Stimulated activated CD8-positive, alpha-beta memory T cell treated with anti-CD3 and anti-CD28 coated beads, Interleukin-15, amount 100 ng/mL, for 48 hours (primary cell): ENCODE measurements at places on chromosomes 1 and 21.

DNA sequence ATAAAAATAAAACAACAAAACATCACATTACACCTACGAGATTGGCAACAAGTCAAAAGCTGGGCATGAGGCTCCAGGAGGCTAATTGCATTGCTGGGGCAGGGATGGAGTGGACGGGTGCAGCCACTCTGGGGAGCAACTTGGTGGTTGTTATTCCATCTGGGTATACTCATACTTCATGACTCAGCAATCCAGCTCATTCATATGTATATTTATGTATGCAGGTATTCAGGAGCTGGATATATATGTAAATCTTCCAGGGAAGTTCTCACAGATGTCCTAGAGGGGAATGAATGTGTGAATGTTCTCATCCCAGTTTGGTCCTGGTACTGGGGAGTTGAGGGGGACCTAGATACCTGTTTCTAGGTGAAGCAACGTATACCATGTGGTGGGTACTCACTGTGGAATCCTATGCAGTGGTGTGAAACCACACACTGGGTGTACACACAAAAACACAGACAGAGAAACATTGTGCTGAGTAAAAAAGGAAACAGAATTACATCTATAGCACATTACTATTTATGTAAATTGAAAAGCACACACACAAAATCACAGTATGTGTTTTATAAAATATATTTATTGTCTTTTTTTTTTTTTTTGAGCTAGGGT lies 79.7 kb upstream of the RAB4A start:
- no peak for DNase-seq

DNA sequence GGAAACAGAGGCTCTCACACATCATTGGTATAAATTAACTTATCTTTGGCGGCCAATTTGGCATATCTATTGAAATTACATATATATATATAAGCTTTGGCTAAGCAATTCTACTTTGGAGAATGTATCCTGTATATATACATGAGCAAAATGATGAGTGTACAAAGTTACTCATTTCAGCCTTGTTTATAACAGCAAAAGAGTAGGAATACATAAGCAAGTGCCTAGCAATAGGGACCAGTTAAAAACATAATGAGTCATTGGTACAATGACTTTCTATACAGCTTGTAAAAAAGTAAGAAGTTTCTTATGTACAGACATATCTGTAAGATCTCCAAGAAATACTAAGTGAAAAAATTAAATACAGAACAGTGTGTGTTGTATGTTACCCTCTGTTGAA lies 190.8 kb downstream of the LTN1 start:
- no peak for DNase-seq

DNA sequence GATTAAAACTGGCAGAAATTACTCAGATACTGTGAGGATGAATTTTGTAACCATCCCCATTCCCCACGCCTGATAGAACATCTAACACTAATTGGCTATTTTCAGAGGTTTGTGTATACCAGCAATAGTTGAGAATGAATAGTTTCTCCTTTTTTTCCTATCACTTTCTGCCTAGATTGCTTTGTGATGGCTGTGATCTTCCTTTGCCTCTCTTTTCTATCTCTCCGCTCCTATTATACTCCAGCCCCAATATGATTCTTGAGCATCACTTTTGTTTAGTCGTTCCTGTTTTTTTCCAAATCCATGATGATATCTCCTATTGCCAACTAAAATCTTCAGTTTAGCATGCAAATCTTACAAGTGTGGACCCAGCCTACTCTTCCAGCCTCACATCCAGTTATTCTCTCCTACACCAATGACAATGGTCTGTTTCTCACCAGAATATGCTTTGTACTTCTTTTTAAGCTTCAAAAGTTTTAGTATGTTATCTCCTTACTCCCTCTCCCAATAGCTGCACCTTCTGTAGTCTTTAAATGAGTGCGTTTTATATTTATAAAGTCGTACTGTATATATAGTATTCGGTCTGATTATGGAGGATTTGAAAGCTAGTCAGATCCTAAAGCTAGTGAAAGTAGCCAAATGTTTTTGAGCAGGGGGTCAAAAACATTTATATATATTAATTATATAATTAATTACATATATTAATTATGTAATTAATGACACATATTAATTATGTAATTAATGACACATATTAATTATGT lies 25.2 kb downstream of the MAGI3 start:
- DNase-seq = no peak

DNA sequence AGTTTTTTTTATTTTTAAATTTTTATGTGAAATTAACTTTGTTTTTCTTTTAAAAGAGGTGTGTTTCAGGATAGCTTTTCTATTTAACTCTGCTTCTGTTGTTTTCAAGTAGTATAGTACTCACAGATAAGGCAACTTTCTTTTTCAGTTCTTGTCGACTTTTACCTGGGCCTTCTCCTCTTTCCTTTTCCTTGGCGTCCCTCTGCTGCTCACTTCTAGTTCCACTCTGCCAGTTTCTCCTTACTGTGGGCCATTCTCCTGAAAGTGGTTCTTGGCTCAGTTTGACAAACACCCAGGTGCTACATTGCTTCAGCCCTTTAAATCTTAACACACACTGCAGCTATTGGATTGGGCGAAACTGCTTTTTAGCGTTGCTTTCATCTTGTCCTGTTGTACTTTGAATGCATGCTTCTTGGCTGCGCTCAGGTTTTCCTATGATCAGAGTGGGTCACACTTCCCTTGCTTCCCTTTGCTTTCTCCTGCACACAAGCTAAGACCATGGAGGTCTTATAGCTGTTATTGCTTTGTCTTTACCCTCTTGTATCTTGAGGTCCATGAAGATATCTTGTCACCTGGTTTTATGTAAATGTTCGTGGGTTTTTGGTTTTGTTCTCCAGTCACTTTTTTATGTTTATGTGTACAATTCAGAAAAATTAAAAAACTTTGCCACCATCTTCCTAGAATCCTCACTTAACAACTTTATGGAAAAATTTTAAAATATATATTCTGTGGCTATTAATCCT lies 21.6 kb downstream of the GABPA start:
- no peak for DNase-seq

- DNase-seq = no peak
Observed at GRCh38 chr1:233375653-233376052, 48.1 kb downstream of the MAP3K21 start.

DNA sequence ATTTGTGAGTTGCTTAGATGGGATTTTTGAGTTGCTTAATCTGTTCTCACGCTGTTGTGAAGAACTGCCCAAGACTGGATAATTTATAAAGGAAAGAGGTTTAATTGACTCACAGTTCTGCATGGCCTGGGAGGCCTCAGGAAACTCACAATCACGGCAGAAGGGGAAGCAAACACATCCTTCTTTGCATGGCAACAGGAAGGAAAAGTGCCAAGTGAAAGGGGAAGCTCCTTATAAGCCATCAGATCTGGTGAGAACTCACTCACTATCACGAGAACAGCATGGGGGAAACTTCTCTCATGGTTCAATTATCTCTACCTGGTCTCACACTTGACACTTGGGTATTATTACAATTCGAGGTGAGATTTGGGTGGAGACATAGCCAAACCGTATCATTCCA lies 10.3 kb downstream of the CLIC6 start:
- no peak for DNase-seq

- DNase-seq = peak; percentile 42
Observed at GRCh38 chr1:54121482-54122134, 31.2 kb downstream of the CDCP2 start.

GRCh38 chr1:41640141-41640751 lies 155.8 kb upstream of the EDN2 start:
- no peak for DNase-seq

DNA sequence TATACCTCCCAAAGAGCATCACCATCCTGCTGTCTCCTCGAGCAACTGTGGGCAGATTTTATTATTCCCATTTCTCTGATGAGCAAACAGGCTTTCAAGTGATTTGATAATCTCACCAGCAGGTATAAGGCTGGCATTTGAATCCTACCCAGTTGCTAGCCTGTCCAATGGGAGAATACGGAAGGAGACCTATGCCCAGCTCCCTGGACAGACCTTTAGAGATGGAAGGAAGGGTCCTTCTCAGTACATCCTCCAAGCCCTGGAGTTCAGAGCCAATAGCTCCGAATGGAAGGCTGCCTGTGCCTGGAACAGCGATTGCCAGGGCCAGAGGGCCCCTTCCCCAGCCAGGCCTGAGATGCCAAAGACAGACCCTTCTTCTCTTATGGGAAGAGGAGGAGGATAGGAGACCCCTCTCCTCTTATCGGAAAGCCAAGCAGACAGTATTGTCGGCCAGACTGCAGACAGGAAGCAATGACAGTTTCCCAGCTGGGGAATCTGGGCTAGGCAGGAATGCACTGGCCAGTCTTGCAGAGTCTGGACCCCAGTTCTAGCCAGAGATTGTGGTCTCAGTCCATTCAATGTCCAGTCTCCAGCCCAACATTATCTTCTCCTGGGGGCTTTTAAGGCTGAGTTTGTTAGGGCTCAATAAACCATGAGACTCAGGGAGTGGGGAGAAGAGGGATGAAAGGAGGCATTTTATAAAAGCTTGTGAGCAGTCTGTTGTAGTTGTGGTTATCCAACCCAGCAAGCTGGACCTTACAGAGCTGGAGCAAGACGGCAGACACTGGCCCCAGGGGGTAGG lies 2.0 kb downstream of the IFFO2 start:
- no peak for DNase-seq

GRCh38 chr1:115113766-115114165 lies 24.5 kb upstream of the TSPAN2 start:
- DNase-seq = no peak
